ENCODE measurements at places on chromosomes 7 and 10.
A peak's percentile ranks its signal among the peaks of the same experiment; 100 is the strongest.

- peak; percentile 7 for DNase-seq
Measured at GRCh38 chr10:17410907-17411306, 43.5 kb downstream of the ST8SIA6 start.

DNA sequence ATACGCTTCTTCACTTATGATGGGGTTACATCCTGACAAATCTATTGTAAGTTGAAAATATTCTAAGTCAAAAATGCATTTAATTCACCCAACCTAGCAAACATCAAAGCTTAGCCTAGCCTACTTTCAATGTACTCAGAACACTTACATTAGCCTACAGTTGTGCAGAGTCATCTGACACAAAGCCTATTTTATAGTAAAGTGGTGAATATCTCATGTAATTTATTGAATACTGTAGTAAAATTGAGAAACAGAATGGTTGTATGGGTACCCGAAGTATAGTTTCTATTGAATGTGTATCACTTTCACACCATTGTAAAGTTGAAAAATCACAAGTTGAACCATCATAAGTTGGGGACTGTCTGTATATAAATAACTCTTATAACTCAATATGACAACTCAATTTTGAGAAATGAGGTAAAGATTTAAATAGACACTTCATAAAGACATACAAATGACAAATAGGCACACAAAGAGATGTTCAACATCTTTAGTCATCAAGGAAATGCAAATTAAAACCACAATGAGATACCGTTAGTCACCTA is 73.9 kb downstream of the C10orf90 start:
- DNase-seq = no peak

DNA sequence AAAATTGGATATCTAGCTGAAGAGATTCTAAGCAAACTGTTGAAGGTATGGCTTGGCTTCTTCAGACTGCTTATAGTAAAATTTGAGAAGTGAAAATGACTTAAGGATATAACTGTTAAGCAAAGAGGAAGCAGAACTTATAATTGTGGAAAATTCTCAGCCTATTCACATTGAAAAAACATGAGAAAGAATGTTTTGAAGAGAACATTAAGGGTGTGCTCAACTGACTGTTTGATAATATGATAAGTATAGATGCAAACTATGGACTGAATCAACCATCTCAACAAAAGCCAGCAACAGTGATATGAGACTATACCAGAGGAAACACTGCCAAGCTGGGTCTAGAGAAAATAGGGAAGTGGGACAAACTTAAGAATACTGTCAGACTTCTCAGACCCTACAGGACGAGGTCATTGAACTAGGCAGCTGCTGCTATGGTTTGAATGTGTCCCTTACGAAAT is 133.1 kb upstream of the PPP1R3A start:
- DNase-seq = no peak

GRCh38 chr10:1651270-1651966 is 85.9 kb downstream of the ADARB2 start:
- DNase-seq = no peak

DNA sequence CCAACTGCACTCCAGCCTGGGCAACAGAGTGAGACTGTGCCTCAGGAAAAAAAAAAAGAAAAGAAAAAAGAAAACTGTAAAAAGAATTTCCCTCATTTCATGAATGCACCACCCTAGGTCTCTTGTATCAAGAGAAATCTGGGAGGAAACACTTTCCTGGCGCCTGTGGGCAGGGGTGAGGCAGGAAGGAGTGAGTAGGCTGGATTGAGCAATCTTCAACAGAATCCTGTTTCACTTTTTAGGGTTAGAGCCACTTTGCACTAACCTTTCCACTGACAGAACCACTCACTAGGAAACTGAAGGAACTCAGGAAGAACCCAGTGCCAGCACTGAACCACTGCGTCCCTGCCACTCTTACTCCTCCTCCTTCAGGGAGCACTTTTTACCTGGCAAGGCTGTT is 282.1 kb downstream of the CCDC3 start:
- peak; percentile 33 for DNase-seq

DNA sequence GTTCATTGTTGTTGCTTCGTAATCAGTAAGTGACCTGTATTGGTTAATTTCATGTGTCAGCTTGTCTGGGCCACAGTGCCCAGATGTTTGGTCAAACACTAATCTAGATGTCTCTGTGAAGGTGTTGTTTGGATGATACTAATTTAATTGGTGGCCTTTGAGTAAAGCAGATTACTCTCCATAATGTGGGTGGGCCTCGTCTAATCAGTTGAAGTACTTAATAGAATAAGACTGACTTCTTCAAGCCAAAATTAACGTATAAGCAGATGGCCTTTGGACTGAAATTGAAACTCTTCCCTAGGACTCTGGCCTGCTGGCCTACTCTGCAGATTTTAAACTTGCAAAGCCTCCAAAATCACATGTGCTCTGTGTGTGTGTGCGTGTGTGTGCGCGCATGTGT is 245.7 kb downstream of the GFRA1 start:
- no peak for DNase-seq

GRCh38 chr7:100942045-100942774 is 7.1 kb upstream of the MUC3A start:
- DNase-seq = no peak

DNA sequence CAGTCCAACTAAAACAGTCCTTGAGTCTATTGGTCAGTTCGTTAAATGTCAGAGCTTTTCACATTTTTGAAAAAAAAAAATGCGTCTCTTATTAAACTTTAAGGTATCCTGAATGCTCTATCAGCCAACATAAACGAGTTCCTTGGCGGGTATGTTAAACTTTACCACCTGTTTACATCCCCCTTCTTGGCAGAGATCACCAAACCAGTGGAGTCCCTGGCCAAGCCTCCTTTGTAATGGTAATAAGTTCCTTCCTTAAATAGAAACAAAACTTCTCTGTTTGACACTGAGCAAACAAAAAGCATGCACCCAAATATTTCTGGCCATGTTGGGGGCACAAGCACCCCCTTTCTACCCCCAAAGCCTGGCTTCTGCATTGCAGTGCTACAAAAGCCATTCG is 3.2 kb downstream of the TRIL start:
- DNase-seq = no peak

- DNase-seq = no peak
Measured at GRCh38 chr10:130361351-130362105, 225.3 kb downstream of the GLRX3 start.

DNA sequence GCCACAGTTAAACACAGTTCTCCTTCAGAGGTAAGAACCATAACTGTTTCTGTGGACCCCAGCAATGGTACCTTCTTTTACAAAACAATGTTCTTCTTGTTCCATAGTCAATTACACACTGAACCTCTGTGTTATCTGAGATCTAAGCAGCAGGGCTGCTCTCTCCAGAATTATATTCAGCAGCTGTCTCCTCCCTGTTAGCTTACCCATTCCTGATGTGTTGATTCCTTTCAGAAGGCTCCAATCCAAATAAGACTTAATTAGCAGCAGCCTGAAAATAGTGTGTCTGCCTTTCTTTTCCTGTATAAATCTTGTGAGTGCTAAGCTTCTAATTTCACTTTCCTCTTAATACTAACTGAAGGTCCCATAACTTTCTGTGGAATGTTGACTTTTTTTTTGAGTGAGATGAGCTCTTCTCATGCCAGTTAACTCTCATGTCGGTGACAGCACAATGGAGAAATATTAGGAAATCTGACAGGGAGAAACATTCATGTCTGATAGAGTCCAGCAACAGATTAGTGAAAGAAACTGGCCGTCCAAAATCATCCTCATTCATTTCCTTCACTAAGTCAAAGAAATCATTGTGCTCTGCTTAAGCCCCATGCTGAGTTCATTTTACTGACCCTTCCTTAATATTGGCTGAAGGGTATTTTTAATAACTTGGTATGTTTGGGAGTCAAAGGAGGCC is 226.5 kb downstream of the PRKG1 start:
- DNase-seq = no peak

DNA sequence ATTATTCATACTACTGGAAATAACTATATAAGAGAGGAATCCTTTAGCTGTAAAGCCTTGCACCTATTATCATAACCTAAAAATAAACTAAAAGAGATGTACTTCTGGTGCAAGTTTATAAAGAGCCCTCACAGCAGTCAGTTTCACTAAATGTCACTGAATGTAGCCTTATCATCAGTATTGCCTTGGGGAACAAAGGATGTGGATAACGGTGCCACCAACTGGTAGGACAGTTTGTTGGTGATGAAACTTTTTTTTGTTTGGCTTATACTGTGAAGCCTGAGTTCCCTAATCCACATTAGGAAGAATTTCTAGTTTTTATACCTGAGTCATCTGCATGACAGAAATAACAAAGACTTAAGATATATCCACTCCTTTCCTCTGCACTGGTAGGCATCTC is 117.9 kb upstream of the COL1A2 start:
- DNase-seq = peak; percentile 73

- no peak for DNase-seq
Measured at GRCh38 chr7:103793614-103794013, 195.8 kb downstream of the RELN start.

- DNase-seq = peak; percentile 16
Measured at GRCh38 chr7:32879460-32879859, 12.1 kb downstream of the KBTBD2 start.

GRCh38 chr7:48537561-48537960 is 366.3 kb downstream of the ABCA13 start:
- no peak for DNase-seq

Measured in A673 (cell line).